ENCODE measurements at places on chromosomes 2 and 18.

DNA sequence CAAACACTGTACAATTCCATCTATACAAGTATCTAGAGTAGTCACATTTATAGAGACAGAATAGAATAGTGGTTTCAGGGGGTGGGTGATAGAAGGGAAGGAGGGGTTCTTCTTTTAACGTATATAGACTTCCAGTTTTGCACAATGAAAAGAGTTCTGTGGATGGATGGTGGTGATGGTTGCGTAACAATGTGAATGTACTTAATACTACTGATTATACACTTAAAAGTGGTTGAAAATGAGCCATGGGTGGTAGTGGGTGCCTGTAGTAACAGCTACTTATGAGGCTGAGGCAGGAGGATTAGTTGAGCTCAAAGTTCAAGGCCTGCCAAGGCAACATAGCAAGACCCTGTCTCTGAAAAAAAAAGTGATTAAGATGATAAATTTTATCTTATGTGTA, 85.8 kb downstream of the SETBP1 start:
- DNase-seq: no peak

GRCh38 chr2:240857039-240858008, 11.3 kb upstream of the AGXT start:
- DNase-seq: no peak

DNA sequence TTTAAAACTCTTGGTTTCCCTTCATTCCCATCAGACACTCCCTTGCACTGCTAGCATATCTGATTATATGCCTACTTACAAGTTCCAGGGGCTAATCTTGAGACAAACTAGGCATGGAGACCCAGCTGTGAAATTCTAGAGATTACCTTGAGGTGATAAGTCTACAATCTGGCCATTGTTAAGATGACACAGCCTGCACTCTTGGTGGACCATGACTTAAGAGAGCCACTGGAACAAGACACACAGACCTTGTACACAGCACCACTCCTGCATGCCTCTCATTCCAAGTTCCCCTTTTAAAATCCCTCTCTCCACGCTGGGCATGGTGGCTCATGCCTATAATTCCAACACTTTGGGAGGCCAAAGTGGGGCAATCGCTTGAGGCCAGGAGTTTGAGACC, 387.2 kb upstream of the DCC start:
- no peak for DNase-seq

DNA sequence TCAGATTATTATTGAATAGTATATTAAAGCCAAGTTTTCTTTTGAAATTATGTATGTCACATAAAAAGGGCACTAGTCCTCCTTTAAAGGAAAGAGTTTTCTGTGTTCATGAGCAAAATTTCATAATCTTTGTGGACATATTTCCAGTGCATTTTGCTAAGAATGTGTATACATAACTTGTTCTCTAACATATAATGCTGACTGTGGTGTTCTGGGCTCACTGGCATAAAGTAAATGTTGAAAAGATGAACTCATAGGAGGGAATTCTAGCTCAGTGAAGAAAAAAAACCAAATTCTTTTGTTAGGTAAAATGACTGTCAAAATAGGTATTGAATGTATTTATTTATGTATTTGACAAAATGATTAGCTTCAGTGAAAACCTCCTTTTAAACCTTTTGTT, 6.2 kb downstream of the KCNJ13 start:
- DNase-seq: no peak

GRCh38 chr2:218043701-218044109, 25.3 kb upstream of the RUFY4 start:
- no peak for DNase-seq

DNA sequence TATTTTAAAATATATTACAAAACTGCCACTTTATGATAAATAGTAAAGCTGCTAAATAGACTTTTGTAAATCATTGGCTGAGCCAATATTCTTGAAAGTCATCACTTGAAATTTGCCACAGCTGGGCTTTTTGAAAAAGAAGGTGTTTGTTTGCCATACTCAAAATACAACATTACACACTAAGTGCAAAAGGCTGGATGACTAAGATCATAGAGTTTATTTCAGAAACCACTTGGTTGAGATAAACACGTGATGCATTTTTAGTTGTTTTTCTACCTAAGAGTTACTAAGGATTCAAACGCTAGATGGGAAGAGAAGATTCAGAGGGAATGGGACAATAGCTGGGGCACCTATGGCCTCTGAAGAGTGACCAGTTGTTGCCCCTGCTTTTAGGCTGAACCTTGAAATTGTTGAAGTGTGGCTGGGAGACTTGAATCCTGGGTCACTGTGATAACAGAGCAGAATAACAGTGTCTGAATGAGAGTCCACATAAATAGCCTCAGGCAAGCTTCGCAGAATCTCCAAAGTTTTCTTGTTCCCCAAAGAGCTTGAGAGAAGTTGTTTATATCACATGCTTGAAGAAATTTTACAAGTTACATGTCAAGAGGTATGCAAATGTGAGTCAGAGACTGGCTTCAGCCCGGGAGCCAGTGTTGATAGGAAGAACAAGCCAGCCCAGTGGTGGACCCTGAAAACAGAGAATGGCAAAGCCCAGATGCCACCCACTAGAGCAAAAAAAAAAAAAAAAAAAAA, 409.8 kb downstream of the GPD2 start:
- peak; percentile 11 for DNase-seq

- no peak for DNase-seq
Observed at GRCh38 chr2:201406077-201406662, 45.1 kb downstream of the TRAK2 start.
